ENCODE measurements at places on chromosomes 4 and X.

DNA sequence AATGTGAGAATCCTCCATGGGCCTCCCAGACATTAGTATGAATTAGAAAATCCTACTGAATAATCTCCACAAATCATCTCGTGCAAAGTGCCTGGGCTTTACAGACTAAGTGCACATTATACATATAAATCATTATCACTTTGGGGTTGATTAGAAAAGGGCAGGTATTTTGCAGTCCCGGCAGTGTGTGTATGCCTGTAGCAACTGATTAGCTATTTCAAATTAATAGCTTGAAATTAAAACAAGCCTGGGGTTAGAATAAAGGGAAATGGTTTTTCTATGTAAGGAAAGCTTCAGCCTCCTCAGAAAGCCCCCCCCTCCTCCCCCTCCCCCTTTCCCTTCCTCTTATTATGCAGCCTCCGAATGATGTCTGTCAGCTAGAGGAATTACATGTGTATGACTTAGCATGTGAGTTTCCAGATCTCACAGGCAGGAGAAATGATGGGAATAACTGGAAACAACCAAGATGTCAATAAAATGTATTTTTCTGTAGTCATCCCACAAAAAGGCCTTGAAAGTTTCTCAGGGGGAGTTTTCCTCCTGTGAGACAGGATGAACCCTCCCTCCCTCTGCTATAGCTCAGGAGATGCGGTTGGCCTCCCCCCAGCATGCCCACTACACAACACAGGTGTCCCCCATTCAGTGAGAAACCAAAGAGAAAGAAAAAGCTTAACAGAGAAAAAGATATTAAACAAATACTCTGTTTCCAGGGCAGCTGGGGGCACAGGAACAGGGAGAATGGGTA, 41.2 kb upstream of the RASGEF1B start:
- no peak for DNase-seq

DNA sequence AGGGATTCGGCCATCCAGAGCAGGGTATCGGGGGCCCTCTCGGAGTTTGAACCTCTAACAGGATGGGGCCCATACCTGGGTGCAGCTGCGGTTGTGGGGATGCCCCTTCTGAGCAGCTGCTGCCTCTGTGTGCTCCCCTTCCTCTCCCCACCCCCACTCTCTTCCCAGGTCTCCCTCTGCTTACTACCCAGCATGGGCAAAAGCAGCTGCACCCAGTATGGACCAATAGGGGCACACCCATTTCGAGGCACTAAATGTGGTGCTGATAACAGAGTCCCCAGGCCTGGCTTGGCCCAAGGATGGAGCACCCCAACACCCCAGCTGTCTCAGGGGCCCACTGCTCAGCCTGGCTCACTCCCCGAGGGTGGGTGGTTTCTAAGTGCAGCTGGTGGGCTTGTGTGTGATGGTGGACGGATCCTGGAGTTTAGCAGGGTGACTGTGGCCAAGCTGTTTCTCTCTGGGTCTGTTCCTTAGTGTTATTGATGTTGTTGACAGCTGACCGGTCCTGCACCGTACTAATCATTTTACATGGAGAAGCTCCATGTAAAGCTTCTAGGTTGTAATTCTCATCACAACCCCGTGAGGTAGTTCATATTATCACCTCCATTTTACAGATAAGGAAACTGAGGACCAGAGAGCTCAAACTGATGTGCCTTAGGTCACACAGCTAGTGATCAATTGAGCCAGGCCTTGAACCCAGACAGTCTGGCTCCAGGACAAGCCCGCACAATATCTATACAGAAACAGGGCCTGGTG, 13.1 kb upstream of the KIAA0232 start:
- no peak for DNase-seq

- no peak for DNase-seq
Observed at GRCh38 chr4:3384771-3385710, 56.7 kb upstream of the HGFAC start.

GRCh38 chr4:3311489-3312171, 18.8 kb downstream of the RGS12 start:
- DNase-seq, result no peak

DNA sequence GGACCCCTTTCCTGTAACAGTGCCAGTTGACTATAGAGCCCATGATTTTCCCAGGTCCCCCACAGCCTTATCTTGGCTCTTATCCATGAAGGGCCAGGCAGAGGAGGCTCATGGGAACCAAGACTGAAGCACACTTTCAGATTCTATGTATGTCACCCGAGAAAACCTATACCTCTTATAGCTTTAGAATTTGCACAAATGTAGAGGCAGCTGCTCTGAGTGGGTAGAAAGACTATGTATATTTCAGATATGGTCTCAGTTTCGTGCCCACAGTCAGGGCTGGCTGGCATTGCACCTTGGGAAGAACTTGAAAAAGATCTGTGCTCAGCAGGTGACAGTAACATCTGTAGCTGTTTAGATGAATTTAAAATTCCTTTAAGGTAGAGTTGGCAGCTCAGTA, 8.3 kb upstream of the LNX1 start:
- DNase-seq, result no peak

DNA sequence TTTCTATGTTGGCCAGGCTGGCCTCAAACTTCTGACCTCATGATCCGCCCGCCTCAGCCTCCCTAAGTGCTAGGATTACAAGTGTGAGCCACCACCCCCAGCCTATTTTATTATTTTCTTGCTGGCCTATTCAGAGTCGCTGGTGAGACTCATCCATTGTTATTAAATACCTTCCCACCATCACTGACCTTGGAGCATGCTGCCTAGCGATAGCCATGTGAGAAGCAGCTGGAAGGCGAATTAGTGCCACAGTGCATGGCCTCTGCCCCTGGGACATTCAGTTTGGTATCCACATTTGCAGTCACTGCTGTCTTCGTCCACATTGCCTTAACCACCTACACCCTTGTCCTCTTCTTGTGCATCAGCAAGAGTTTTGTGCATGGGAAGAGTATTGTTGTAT, 32.4 kb upstream of the NMU start:
- DNase-seq, result no peak

DNA sequence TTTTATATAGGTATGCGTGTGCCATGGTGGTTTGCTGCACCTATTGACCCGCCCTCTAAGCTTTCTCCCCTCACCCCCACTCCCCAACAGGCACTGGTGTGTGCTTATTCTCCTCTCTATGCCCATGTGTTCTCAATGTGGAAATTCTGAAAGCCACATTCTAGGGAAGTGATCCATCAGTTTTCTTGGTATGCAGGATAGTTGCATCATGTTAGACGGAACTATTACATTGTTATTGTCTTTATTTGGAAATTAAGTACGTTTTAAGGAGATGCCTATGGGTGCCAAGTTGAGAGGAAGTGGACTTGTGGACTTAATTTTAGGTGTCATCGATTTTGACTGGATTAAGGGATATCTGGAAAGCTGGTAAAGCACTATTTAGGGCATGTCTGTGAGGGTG, 204.6 kb downstream of the RBM46 start:
- DNase-seq, result peak; percentile 3

DNA sequence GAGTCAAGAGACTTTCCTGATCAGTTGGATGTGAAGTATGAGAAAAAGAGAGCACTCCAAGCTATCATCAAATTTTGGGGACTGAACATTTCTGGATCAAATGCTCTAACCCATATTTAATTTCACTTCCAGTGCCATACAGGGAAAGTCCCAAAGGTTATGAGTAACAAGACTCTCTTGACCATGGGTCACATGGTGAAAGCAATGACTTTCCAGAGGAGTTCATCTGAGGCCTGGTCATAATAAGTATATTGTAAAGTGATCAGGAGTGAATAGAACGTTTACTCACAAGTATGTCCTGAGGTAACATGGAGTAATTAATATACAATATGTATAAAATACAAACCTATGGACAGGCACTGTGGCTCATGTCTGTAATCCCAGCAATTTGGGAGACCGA, 40.7 kb upstream of the ARMCX5 start:
- DNase-seq, result no peak

DNA sequence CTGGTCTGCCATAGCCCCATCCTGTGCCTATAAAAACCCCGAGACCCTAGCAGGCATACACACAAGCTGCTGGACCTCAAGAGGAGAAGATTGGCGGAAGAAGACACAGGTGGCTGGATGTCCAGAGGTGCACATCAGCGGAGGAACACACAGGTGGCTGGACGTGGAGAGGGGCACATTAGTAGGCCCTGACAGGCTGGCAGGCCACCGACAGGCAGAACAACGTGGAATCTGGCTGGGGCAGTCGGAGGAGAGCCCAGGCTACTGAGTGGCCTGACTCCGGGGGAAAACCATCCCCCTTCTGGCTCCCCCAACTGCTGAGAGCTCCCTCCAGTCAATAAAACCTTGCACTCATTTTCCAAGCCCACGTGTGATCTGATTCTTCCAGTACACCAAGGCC, 512.5 kb upstream of the AMOT start:
- DNase-seq, result no peak

DNA sequence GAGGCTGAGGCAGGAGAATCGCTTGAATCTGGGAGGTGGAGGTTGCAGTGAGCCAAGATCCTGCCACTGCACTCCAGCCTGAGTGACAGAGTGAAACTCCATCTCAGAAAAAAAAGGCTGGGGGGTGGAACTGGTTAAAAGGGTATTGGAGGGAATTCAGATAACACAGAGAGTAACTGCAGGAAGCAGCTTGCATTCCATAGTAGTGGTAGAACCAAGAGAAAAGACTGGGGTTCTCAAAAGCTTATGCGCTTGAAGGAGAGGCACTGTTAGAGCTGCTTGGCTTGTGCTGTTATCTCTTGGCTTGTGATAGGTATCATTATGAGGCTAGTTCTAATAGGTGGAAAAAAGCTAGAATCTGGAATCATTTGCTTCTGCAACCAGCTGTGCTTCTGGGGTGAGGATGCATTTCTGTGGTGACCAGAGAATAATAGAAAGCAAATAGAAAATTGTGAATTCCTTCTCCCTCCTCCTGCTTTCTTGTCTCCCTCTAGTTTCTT, 91.2 kb upstream of the ELOVL6 start:
- DNase-seq, result no peak

GRCh38 chr4:106371161-106371560, 2.6 kb upstream of the GIMD1 start:
- no peak for DNase-seq

DNA sequence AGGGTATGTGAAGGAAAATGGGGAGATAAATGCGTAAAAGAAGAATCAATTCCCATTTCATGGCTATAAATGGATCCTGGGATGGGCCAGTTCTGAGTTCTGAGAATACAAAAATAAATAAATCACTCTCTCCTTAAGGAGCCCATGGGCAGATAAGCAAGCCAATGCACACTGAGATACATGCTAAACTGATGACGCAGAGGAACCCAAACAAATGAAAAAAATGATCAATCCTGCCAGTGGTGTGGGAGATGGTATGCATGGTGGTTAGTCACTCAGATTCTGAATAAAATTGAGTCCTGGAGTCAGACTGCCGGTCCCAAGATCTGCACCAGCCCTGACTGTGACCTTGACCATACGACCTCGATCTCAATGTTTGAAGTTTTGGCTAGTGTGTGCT, 59.7 kb downstream of the NEIL3 start:
- peak; percentile 66 for DNase-seq

DNA sequence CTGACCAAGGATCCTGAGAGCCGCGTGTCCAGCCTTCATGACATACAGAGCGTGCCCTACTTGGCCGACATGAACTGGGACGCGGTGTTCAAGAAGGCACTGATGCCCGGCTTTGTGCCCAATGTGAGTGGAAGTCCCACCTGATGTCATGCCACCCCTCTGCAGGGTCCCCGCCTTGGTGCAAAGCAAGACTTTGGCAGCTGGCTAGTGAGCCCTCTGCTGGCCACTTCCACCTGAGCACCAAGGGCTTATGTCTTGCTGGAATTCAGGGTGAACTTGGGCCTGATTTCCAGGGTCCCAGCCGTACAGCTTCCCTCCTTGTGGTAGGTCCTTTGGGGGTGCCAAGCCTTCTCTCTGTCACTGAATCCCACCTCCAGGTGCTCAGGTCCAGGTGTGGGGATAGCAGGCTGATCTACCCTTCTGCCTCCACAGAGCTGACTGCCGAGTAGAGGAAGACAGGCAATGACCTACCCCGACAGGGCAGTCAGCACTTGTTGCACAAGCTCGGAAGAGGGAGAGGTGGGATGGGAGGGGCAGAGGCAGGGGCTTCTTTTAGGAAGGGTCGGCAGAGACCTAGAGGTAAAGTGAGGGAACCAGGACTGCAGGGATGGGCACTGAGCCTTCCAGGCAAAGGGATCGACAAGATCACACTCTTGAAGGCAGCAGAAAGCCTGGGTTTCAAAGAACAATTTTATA, 248.1 kb downstream of the EVC2 start:
- peak; percentile 39 for DNase-seq

DNA sequence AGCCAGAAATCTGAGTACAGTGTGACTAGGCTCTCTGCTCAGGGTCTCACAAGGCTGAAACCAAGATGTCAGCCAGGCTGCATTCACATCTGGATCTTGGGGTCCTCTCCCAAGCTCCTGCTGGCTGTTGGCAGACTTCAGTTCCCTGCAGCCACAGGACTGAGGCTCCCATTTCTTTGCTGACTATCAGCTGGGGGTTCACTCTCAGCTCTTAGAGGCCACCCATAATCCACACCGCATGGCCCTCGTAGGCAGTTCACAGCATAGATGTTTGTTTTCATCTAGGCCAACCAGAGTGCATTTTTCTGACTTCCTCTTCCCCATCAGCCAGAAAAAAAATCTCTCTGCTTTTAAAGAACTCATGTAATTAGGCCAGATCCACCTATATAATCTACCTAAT, 8.2 kb upstream of the WDR44 start:
- no peak for DNase-seq

GRCh38 chr4:11367371-11367770, 61.3 kb downstream of the HS3ST1 start:
- DNase-seq, result peak; percentile 51

- DNase-seq, result no peak
Observed at GRCh38 chr4:165967486-165967885, 94.4 kb downstream of the TLL1 start.

GRCh38 chr4:178632415-178632814, 1190.2 kb upstream of the AGA start:
- no peak for DNase-seq

DNA sequence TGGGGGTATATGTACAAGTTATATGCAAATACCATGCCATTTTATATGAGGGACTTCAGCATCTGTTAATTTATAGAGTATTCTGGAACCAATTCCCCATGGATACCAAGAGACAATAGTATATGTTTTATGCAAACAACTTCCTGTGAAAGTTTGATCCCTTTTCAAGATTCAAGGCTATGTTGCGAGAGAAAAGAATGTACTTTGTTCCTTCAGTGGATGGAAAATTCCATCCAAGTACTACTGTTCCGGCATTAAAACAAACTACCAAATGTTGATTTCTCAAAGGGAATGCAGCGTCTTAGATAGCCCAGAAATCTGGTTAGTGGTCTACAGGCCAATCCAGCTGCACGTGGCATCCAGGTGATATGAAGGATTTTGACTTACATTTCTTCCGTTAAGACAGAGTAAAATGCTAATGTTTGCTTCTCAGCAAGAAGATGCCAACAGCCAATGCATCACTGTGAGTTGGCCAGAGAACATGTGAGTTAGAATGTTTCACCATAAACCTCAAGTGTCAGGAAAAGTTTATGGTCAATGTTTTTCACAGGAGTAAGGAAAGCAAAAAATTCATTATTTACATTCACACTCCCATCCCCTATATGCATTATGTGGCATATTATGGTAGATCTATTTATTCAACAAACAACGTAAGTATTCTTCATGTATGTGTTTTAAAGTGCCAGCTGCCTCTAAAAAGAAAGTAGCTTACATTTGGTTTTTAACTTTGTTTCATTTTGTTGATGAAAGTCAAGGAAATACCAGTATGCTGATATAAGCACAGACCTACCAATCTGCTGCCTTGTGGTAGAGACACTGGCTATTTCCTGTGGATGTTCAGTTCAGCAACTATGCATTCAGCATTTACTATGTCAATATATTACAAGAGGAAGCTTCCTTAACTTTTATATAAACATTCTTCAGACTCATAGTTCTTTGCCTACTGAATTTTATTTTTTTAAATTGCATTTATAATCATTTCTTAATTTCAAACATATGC, 44.4 kb downstream of the METTL14 start:
- DNase-seq, result peak; percentile 92

All from fibroblast of skin of back (primary cell).